ENCODE measurements at places on chromosomes 11 and 22. TPM values are rescaled to one million over a fixed set of nuclear protein-coding genes. Genes with fewer than 3 reads are reported as not detected.

PANX3 gene
- total RNA-seq: not detected

FAT3 gene
- total RNA-seq: 0.35 TPM

OR11H1 gene
- not detected for total RNA-seq

SAA2 gene
- not detected for total RNA-seq

CARD18 gene
- total RNA-seq: not detected

OR2AG1 gene
- not detected for total RNA-seq

AGBL2 gene
- 1.0 TPM for total RNA-seq

ALDH3B1 gene
- total RNA-seq: 137 TPM

C11orf21 gene
- not detected for total RNA-seq

MED17 gene
- 21.6 TPM for total RNA-seq

GAS2 gene
- total RNA-seq: 0.52 TPM

NLRP14 gene
- total RNA-seq: not detected

SLC22A25 gene
- total RNA-seq: not detected

CARNS1 gene
- 0.12 TPM for total RNA-seq

MYH9 gene
- 148 TPM for total RNA-seq

OR5T3 gene
- total RNA-seq: not detected

KRTAP5-10 gene
- total RNA-seq: not detected

MDK gene
- 20.7 TPM for total RNA-seq

BRSK2 gene
- total RNA-seq: 4.8 TPM

CPT1B gene
- total RNA-seq: 12.1 TPM

SYT13 gene
- total RNA-seq: 5.4 TPM

SCGB2A2 gene
- not detected for total RNA-seq

TRIM44 gene
- total RNA-seq: 24.7 TPM

FJX1 gene
- 29.1 TPM for total RNA-seq

TMEM121B gene
- total RNA-seq: 0.16 TPM

APOBEC3B gene
- total RNA-seq: 25.9 TPM

PRG3 gene
- not detected for total RNA-seq

UBASH3B gene
- total RNA-seq: 31.4 TPM

OR52A1 gene
- total RNA-seq: not detected

CRYBB2 gene
- not detected for total RNA-seq

CLDN5 gene
- total RNA-seq: not detected

BATF2 gene
- 0.58 TPM for total RNA-seq

MYBPC3 gene
- 0.10 TPM for total RNA-seq

P4HA3 gene
- 38.3 TPM for total RNA-seq

MFRP gene
- total RNA-seq: not detected

DCPS gene
- 18.3 TPM for total RNA-seq

SLC37A2 gene
- 0.13 TPM for total RNA-seq

OR52I1 gene
- not detected for total RNA-seq

BDNF gene
- total RNA-seq: 9.3 TPM

ACCS gene
- total RNA-seq: 15.0 TPM

HEPN1 gene
- not detected for total RNA-seq

CALCA gene
- total RNA-seq: not detected

RIMBP3B gene
- 0.29 TPM for total RNA-seq

FGF4 gene
- not detected for total RNA-seq

OR8B3 gene
- not detected for total RNA-seq

SHANK3 gene
- 4.4 TPM for total RNA-seq

HMGXB4 gene
- total RNA-seq: 8.8 TPM
